ENCODE measurements at places on chromosomes 4 and X.

- DNase-seq: no peak
These were observed 126.8 kb downstream of the DCLK2 start for GRCh38 chr4:150205016-150205415.

GRCh38 chr4:121721700-121722099, 24.9 kb upstream of the ANXA5 start:
- DNase-seq: no peak

GRCh38 chr4:183971929-183972490, 66.9 kb downstream of the STOX2 start:
- no peak for DNase-seq

DNA sequence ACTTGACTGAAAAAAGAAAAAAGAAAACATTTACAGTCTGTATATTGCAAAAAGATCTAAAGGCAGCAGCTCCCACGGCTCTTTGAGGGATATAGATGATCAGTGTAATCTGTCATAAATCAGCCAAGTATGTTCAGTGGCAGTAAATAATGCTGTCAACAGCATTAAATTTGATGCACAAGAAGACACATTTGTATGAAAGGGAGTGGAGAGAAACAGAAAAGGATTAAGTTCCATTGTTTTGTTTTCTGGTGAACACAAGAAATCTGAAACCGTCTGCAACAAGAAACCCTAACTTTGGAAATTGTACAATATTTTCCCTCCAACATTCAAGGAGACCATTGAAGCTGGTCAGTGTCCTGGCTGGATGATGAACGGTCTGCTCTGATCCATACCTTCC, 27.6 kb upstream of the C1QTNF7 start:
- DNase-seq: no peak

Data from suprapubic skin (tissue), 4 donors.